CD4-positive, alpha-beta memory T cell (primary cell): ENCODE measurements at places on chromosomes 2 and 18. TPM values are rescaled to one million over a fixed set of nuclear protein-coding genes. Genes with fewer than 3 reads are reported as not detected.

GRCh38 chr18:33183136-33183535, 257.4 kb downstream of the CCDC178 start:
- DNase-seq = no peak
- no peak overlapping the region for H3K27ac ChIP-seq
- no peak overlapping the region for H3K4me3 ChIP-seq
- no peaks in the 10 kb centered on the region for H3K4me1 ChIP-seq

The C2orf72 gene
- not detected for total RNA-seq

DNA sequence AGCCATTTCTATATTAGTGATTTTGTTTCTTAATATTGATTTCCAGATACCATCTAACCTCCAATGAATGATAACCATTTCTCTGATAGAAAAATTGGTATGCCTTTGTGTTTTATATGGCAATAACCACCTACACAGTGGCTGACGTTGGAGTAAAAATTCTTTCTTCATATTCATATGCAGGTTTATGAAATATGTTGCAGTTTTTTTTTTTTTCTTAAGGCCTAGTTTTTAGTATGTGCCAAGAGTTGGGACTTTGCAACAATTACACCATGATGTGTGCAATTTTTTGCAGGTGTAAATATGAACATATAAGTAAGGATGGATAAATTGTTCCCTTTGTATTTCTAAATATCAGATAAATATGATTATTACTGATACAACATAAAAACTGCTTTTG, 163.2 kb upstream of the MYO3B start:
- H3K36me3 ChIP-seq = no peaks in the 10 kb centered on the region
- no peak overlapping the region for H3K27ac ChIP-seq
- H3K4me3 ChIP-seq = no peak overlapping the region

The NEU2 gene
- not detected for total RNA-seq

DNA sequence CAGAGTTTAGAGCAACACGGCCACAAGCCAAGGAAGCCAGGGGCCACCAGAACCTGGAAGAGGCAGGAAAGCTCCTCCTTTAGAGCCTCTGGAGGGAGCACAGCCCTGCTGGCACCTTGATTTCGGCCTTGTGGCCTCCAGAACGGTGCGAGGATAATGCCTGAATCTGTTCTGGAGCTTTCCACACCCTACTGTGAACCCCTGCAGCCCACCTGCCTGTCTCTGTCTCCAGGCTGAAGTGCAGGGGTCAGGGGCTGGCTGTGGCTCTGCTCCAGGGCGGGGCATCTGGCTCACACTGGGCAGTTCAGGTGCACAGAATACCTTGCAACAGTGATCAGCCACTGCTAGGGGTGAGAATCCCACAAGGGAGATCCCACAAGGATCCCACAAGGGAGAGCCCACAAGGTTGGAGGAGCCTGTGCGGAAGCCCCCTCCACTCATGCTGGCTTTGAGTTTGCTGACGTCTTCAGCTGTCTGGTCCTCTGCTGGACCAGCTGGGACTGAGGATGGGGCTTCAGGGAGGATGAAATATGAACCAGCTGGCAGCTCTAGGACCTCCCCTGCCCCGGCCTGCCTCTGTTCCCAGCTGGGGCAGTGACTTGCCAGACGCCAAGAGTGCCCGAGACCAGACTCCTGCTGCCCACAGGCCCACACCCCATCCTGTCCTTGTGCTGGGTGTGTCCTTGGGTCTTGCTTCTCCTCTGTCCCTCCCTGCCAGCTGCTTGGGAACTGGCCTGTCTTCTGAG, 56.4 kb upstream of the OTOS start:
- H3K27me3 ChIP-seq = no peaks in the 10 kb centered on the region
- H3K4me1 ChIP-seq = no peaks in the 10 kb centered on the region

- no peak overlapping the region for H3K27ac ChIP-seq
- H3K4me3 ChIP-seq = no peak overlapping the region
- no peaks in the 10 kb centered on the region for H3K4me1 ChIP-seq
- no peaks in the 10 kb centered on the region for H3K36me3 ChIP-seq
These were observed 288.1 kb upstream of the FIGN start for GRCh38 chr2:164023896-164024295.

DNA sequence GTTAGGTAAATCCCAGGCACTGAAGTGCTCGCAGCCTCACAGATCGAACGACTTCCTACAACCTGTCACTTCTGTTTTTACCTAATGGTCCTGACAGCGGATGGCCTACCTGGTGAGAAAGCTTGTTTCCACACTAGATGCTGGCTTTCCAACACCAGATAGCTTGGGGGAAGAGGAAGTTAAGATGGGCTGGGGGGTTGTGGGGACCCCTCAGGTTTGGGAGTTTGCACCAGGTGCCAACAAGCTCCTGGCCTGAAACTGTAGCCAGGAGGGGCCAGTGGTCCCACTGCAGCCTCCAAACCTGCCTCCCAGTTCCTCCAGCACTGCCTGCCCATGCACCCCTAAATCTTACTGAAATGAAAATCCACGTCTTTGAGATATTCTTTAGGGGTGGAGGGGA, 3.9 kb downstream of the TMEM185B start:
- no peak for DNase-seq
- peaks cover 30% of the 10 kb centered on the region for H3K4me1 ChIP-seq
- H3K36me3 ChIP-seq = no peaks in the 10 kb centered on the region
- no peak overlapping the region for H3K27ac ChIP-seq
- H3K4me3 ChIP-seq = no peak overlapping the region

DNA sequence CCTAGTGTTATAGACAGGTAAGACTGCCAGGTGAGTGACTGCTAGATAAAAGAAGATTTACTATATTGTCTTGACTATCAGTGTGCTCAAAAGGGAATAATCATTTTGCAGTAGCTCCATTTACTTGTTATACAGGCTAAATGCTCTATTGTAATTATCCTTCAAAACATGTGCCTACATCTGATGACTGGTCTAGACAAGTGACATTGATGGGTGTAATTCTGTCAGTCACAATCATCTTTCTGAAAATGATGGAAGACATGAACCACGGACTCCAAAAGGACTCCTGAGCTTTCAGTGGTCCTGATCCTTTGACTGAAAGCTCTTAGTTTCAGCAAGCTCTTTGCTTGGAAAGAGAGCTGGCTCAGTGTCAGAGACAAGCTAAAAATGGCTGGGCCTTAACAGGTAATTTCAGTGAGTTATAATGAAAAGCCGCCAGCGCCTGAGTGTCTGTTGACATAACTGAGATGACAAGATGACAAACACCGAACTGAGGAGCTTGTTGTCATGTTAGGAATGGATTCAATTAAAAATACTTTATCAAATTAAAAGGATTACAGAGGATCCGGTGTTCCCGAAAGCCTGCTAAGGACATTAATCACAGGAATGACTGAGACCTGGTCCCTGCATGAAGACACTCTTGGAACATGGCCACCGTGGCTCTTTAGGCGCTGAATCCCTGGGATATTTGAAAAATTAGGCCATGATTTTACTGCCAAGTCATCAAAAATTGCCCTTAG, 141.7 kb downstream of the CMPK2 start:
- H3K27ac ChIP-seq = no peak overlapping the region
- H3K4me1 ChIP-seq = no peaks in the 10 kb centered on the region
- H3K4me3 ChIP-seq = no peak overlapping the region
- no peaks in the 10 kb centered on the region for H3K36me3 ChIP-seq
- no peaks in the 10 kb centered on the region for H3K27me3 ChIP-seq

DNA sequence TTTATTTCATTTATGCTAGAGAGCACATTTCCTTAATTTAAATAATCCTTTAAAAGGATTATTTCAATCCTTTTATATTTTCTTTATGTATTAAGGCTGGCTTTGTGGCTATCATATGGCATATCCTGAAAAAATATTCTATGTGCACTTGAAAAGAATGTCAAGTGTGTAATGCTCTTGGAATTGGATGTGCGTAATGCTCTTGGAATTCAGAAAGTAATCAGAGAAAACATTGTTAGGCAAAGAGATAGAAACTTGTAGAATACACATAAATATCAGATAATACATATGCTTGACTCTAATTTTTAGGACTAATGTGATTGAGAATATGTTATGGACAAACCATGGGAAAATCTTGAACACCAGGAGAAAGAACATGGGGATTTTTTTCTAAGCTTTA, 197.5 kb upstream of the COL3A1 start:
- no peak overlapping the region for H3K4me3 ChIP-seq
- DNase-seq = no peak
- H3K36me3 ChIP-seq = no peaks in the 10 kb centered on the region
- H3K27ac ChIP-seq = no peak overlapping the region
- H3K27me3 ChIP-seq = no peaks in the 10 kb centered on the region

- DNase-seq = no peak
- H3K27me3 ChIP-seq = no peaks in the 10 kb centered on the region
- H3K27ac ChIP-seq = no peak overlapping the region
- H3K4me3 ChIP-seq = no peak overlapping the region
- H3K36me3 ChIP-seq = no peaks in the 10 kb centered on the region
These were observed 558.4 kb downstream of the PARD3B start for GRCh38 chr2:205103699-205104098.

- H3K27me3 ChIP-seq = no peaks in the 10 kb centered on the region
- H3K4me1 ChIP-seq = no peaks in the 10 kb centered on the region
- no peak overlapping the region for H3K4me3 ChIP-seq
- H3K36me3 ChIP-seq = no peaks in the 10 kb centered on the region
These were observed 303.4 kb upstream of the NCKAP5 start for GRCh38 chr2:133871545-133872209.
